ENCODE measurements at places on chromosomes 3 and 15.
A peak's percentile ranks its signal among the peaks of the same experiment; 100 is the strongest.

DNA sequence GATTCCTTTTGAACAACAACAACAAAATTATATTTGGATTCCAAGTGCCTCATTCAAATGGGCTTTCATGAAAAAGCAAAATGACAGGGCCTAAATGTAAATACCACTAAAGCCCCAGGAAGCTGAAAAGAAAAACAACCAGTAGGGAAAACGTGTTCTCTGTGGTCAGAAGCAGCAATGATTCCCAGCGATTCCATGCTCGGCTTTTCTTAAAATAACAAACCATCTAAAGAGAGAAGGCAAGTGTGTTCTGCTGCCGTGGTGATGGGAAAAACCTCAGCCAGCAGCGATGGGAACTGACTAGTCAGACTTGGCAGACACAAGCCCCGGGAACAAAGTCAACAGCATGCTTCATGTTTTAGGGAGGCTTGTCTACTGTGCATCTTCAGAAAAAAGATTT lies 153.6 kb downstream of the TNIK start:
- peak; percentile 30 for DNase-seq

GRCh38 chr3:183541235-183541655 lies 14.3 kb downstream of the KLHL6 start:
- no peak for DNase-seq

- no peak for DNase-seq
These were observed 719.9 kb upstream of the CBLB start for GRCh38 chr3:106588739-106589138.

DNA sequence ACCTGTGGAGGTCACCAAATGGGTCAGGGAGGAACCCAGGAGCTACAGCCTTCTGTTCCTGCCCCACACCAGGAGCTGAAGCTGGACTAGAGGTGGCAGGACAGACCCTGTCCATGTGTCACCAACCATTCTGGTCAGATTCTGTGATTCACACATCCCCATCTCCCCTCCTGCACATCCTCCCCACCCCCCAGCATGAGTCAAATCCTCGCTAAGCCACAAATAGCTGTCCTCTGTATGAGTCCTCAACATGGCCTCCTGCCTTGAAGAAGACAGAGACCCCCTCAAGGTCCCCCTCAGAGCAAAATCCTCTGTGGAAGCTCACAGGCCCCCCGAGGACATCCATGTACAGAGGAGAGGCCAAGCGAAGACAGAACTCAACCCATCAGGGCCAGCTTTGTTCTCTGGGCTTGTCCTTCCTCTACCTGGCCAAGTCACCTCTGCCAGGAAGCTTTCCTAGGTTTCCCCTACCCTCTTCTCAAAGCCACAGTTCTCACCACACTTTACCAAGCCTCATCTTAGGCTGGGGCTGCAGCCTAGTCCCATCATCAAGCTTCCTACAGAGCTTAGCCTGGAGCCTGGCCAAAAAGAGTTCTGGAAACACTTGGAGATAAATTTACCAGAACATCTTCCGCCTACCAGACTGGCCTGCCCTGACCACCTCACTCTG lies 17.1 kb downstream of the CACNA2D2 start:
- no peak for DNase-seq

DNA sequence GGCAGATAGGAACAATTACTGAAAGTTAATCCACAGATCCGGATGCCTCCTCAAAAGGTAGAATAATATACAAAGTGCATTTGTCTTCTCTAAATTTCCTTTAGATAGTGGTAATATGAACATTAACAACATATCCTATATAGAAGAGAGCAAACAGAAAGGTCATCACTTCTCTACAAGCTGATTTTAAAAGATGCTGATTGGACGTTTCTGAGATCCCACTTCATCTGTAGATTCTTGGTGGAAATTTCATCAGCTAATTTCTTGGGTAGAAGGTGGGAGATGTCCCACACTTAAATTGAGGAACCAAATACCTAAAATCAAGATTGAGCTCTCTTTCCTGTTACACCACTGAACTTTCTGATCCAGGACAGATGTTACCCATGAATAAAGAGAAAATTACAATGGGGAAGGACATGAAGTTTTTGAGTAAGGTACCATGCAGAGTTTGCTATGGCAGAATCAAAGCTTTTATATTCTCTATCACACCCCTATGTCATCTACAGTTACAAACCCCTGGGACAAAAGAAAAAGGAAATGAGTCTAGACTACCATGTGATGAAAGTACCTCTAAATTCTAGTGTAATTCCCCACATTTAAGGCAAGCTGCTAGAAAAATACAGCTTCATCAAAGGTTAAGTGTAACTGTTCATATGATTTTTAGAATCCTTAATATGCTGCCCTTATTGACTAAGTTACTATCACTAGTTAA lies 189.2 kb upstream of the SETMAR start:
- no peak for DNase-seq

DNA sequence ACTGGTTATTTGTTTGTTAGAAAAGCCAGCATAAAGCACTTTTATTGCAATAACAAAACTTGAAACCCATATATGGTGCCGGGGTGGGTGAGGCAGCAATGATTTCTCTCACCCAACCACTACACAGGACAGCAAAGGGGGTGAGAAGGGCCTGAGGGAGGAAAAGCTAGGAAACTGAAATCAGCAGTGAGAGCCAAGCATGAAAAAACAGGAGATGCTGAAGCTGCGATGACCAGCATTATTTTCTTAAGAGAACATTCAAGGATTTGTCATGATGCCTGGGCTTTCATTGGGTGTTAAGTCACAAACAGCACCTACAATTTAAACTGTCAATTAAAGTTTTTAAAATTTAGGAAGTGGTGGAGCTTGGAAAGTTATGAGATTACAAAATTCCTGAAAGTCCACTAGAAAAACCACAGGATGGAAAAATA lies 11.9 kb upstream of the TM4SF4 start:
- no peak for DNase-seq

- no peak for DNase-seq
These were observed 28.2 kb upstream of the NOX5 start for GRCh38 chr15:68986322-68986721.

DNA sequence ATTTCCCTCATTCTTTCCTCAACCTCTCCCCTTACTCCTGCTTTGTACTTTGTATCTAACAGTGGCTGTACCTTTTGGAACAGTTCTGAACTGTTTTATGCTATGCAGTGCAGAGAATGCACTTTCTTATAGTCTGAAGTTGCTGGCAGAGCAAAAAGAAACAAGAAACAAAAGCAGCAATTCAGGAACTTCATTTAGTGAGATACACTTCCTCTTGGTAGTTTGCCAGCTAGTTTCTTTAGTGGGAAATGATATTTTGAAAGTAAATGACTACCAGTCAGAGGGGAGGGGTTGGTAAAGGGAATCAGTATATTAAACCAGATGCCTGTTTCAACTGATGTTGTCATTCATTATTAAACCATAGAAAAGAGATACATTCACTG lies 55.0 kb upstream of the CHD2 start:
- DNase-seq: no peak

- no peak for DNase-seq
These were observed 109.4 kb upstream of the BNIP2 start for GRCh38 chr15:59798605-59798917.

- peak; percentile 56 for DNase-seq
These were observed 156.7 kb upstream of the TSC22D2 start for GRCh38 chr3:150251187-150252062.

GRCh38 chr3:29099775-29100174 lies 181.1 kb upstream of the RBMS3 start:
- DNase-seq: no peak

GRCh38 chr15:98903377-98904018 lies 104.1 kb downstream of the PGPEP1L start:
- DNase-seq: no peak

DNA sequence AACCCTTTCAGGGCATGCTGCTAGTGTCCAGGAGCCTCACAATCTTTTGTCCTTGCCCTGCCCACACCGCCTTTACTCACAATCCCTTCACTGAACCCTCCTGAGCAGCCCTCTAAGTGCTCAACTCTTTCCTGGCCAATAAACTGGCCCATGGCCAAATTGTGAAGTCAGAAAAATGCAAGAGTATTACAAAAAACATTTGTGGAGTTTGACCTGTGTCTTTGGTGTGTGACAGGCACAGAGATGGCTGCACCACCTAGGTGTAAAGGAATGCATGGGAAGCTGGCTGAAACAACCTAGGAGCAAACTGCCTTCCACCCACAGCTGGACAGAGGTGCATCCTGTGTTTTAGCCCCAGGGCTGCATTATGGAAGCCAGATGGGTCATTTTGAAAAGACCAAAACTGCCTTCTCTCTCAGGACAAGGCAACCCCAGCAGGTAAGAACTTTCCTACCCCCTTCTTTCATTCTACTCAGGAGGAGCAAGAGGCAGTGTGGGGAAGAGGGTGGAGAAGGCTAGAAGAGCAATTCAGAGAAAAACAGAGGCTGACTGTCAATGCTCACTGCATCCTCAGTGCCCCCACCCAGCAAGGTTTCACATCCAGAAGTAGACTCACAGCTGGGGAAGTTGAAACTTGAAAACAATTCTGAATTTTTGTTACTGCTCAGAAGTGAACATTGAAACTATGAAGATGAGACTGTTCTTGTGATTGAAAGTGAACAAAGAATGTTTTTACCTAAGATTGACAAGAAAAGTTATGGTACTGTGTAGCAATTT lies 78.6 kb downstream of the TRIM42 start:
- DNase-seq: no peak

GRCh38 chr15:92014281-92015030 lies 160.9 kb downstream of the SLCO3A1 start:
- DNase-seq: no peak

GRCh38 chr3:194824100-194824499 lies 138.4 kb downstream of the FAM43A start:
- DNase-seq: no peak

DNA sequence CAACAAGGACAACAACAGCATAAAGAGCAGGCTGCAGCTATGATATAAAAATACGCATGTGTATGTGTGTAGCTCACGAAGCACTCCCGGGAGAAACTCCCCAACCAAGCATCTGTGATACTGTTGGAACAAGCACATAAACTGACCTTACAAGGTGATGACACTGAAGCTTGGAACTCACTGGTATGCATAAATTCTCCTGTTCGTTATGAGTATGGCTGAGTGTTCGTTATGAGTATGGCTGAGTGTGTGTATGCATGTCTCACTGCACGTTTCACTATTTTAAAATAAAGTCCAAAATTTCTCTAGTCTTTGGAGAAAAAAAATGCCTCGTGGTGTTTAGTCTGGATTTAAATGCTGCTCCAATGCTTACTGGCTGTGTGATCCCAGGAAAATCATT lies 256.8 kb downstream of the RORA start:
- DNase-seq: no peak

DNA sequence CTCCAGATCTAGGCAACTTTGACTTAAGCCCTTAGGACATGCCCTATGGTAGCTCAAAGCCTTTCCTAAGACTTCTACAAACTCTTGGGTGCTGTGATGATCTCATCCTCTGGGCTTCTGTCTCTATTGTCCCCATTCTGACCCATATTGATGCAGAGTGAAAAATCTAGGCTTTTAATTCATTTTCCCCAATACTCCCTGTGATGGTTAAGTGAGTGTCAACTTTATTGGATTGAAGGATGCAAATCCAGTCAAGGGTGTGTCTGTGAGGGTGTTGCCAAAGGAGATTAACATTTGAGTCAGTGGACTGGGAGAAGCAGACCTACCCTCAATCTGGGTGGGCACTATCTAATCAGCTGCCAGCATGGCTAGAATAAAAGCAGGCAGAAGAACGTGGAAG lies 97.3 kb upstream of the NUDT16 start:
- no peak for DNase-seq

DNA sequence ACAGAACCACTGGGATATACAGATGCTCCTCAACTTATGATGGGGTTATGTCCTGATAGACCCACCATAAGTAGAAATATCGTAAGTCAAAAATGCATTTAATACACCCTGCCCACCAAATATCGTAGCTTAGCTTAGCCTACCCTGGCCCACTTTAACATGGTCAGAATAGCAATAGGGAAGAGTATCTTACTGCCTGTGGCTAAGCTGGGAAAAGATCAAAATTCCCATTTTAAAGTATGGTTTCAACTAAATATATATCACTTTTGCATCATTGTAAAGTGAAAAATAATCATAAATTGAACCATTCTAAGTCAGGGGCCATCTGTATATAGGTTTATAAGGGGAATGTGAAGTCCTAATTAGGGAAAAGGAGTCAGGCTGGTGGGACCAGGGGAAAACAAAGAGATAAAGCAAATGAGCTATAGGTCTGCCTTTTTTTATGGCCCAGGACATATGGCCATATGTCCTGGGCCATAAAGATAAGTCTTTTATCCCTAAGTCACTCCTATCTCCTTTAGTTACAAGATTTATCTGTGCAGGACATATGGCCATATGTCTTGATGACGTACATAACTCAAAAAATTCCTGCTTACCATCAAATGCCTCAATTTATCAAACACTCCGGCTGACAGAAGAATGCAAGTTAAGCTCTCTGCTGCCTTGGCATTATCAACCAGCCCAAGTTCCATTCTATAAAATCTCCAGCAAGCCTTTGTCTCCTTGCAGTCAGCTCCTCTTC lies 11.2 kb downstream of the RTP3 start:
- no peak for DNase-seq

DNA sequence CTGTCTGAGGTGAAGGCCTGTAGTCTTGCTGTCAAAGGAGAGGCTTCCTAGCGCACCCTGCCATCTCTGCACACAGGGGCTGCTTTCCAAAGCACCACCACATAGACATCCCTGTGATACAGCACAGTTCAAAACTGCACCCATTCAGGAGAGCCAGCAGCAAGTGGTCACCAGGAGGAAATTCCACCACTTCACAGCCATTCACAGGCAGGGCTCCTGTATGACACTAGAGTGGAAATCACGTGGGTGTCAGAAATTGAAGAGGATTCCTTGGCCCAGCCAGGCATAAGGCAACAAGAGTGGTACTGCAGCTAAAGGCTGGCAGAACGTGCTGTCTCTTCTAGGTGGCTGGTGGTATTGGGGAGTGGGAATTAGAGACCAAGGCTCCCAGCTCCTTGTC lies 102.8 kb downstream of the RFTN1 start:
- DNase-seq: no peak

DNA sequence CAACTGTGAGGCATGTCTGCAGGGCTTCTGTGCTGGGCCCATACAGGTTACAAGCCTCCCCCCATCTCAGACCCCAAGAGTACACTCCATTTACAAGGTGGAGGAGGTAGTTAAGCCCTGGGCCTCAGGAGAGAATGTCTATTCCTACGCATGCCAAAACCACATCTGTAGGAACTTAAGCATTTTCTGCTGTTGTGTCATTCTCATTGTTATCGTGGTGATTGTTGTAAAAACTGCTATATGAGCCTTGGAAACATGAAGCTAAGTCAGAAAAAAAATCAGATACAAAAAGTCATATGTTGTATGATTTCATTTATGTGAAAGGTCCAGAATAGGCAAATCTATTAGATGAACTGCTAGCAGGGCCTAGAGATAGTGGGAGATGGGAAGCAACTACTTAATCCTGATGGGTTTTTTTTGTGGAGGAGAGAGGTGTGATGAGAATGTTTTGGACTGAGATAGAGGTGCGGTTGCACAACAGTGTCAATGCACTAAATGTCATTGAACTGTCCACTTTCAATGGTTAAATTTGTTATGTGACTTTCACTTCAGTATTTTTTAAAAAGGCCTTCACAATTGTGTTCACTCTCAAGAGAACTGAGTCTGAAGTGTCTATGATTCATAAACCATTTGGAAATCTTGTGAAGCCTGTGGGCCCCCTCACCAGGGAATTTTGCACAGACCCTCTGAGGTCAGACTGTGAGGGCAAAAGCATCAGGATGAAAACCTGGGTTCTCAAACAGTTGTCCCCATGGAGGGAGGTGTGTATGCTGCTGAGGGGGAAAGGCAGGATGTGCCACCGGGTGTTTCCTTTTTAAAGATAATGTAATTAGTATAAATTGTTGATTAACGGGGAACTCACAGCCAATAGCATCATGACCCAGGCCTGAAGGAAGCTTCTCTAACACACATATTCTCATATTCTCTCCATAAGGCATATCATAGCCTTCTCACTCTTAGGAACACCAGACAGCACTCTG lies 3.2 kb downstream of the RTP3 start:
- DNase-seq: no peak
